ENCODE measurements at places on chromosomes 2 and 18.

- no peak for DNase-seq
Observed at GRCh38 chr2:78721355-78722033, 304.0 kb upstream of the REG3G start.

DNA sequence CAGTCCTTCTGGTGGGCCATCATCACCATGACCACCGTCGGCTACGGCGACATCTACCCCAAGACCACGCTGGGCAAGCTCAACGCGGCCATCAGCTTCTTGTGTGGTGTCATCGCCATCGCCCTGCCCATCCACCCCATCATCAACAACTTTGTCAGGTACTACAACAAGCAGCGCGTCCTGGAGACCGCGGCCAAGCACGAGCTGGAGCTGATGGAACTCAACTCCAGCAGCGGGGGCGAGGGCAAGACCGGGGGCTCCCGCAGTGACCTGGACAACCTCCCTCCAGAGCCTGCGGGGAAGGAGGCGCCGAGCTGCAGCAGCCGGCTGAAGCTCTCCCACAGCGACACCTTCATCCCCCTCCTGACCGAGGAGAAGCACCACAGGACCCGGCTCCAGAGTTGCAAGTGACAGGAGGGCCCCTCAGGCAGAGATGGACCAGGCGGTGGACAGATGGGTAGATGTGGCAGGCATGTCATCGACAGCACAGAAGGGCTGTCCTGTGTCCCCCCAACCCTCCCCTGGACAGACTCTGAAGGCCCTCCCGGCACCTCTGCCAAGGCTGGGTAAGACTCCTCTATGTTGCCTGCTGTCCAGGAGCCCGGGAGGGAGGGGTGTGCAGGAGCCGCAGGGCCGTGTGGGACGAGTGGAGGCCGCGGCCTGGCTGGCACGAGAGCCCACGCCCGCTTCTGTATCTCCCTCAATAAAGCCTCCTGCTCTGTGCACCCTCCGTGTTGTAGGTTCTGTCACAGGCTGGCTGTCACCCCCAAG lies 2.0 kb downstream of the KCNF1 start:
- DNase-seq, result no peak

GRCh38 chr2:170824526-170825015 lies 7.9 kb downstream of the GAD1 start:
- DNase-seq, result no peak

GRCh38 chr2:86064006-86064405 lies 41.7 kb downstream of the POLR1A start:
- DNase-seq, result no peak

DNA sequence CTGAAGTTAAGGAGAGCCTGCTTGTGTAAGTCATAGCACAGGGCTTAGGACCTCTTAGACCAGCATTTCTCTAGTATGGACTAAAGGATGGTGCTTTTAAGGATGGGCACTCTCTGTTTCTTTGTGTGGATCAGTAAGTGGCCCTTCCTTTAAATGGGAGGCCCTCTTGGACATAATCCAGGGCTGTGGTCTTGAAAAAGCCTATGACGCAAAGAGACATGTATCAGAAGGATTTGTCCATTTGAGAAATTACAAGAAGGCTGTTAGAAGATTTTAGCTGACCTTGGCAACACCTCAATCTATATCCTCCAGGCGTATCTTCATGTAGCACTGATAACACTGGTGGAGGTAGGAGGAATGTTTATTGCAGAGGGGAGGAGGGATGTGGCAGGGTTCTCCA lies 79.2 kb downstream of the PRPF40A start:
- no peak for DNase-seq

DNA sequence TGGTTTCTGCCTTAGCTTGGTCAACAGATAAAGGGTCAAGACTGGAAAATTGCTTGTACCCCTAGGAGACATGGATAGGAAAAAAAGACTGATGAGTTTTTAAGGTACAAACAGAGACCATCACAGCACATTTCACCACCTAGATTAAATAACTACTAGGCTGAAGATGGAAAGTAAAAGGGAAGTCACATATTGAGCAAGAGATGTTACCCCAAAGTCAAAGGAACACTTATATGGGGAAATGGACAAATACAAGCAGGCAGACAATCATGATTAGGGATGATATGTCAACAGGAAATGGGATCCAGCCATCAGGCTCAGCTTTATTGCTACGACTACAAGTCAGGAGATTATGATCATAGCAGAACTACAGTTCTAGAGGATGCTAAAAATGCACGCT lies 1643.1 kb upstream of the CELF4 start:
- no peak for DNase-seq

GRCh38 chr2:140584471-140584870 lies 1546.3 kb downstream of the LRP1B start:
- no peak for DNase-seq

DNA sequence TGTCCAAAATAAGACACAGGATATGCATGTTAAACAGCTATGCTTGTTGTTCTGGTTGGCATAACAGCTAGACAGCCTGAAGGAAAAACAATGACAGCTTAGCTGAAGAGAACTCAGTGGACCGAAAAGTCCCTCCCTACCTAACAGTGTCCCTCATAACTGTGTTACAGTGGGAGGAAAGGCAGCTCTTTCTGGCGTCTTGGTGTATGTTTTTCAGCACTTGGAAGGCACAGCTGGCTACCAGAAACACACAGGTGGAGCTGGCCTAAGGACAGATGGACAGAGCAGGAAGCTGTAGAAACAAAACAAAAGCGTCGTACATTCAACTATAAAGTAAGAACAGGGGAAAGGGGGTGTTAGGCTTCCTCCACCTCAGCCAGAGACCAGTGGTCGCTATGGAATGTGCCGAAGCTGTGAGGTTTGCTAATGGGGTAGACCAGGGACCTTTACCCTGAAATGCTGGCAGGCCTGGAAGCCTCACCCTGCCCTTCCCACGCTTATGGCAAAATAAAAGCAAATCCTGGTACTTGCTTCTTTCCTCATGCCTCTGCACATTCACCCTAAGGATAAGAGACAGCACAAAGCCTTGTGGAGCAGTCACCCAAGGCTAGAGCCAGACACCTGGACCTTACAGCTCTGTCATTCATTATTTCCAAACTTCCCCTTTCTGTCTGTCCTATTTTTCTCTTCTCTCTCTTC lies 103.5 kb upstream of the TRIB2 start:
- peak; percentile 74 for DNase-seq

DNA sequence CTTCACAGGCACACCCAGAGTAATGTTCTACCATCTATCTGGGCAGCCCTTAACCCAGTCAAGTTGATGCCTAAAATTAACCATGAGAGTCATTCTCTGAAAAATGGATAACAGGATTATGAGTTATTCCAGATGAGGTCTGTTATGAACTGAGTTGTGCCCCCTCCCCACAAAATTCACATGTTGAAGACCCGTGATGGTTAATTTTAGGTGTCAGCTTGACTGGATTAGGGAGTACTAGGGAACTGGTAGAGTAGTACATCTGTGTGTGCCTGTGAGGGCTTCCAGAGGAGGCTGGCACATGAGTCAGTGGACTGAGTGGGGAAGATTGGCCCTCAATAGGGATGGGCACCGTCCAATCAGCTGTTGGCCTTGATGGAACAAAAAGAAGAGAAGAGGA lies 110.4 kb upstream of the MYCN start:
- DNase-seq, result no peak

DNA sequence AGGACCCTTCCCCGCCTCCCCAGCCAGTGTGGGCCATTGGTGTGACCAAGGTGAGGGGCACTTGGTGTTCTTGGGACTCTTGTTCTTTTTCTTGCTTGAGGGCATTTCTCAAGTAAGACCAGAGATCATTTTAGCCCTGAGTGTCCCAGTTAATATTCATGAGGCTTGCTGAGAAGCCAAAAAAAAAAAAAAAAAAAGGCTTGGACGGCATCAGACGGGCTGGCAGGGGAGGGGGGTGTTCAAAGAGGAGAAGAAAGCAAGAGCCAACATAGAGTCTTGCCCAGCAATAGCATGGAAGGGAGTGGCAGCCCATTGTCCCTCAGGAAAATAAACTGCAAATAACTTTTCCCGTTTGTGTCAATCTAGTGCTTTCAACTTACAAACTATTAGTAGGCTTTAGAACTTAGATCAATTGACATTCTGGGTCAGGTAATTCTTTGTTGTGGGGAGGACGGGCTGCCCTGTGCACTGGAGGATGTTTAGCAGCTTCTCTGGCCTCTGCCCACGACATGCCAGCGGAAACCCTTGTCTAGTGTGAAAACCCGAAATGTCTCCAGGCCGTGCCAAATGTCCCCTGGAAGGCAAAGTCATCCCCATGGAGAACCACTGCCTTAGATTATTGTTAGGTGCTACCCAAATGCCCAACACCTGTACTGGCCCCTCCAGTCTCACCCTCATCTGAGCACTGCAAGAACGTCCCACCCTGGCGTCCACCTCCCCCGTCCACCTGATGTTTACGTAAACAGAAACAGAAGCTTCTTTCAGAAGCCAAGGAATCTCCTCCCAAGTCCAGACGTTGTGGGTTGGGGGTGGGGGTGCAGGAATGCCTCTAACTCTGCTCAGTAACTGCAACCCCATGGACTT lies 163.4 kb downstream of the BCL2 start:
- no peak for DNase-seq

DNA sequence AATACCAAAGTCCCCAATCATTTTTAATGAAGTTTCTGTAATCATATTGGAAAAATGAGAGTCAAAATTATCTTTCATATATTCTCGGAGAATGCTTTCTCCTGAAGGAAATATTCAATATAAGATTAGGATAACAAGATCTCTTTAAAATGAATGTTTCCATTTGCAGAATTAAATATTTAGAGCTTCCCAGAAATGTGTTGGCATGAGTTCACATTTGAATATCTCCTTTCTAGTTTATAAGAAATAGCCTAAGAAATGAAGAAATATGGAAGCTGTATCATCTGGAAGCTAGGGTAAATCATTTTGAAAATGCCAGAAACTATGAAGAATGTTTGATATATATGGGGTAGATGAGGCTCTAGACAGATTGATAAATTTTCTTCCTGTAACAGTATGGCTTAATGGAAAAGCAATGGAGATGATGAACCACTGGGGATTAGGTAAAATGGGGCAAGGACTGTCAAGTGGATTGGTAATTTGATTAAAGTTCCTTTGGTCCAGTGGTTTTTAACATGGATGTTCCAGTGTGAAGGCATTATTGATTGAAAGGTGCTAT lies 184.6 kb upstream of the ZNF804A start:
- no peak for DNase-seq

DNA sequence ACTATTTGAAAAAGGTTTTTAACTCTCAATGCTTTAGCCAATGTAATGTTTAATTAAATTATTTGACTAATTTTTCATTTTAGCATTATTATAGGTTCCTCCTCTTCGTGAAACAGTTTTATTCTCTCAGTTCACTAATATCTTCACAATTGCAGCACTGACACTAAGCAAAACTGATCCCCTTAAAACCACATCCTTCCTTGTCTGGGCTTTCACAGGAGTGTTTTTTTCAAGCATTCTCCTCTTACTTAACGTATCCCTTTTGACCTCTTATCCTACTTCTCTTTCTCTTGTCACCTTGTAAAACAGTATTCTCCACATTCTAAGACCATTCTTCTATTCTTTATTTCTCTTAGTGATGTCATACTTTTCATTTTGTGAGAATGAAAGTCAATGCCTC lies 112.8 kb downstream of the DSC3 start:
- DNase-seq, result no peak

DNA sequence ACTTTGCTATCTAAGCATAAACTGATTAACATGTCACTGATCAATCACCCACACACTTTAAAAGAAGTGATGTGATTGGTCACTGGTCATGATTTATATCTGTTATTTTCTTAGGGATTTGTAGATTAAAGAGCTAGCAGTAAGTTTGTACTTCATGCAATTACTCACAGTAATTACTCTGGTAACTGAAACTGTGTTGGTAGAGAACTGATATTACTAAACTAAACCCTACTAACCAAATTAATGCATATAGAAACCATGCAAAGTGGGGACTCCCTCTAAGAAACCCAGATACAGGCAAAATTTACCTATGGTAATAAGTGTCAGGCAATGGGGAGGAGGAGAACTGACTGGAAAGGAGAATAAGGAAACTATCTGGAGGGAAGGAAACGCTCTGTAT lies 44.8 kb upstream of the C2orf15 start:
- no peak for DNase-seq

DNA sequence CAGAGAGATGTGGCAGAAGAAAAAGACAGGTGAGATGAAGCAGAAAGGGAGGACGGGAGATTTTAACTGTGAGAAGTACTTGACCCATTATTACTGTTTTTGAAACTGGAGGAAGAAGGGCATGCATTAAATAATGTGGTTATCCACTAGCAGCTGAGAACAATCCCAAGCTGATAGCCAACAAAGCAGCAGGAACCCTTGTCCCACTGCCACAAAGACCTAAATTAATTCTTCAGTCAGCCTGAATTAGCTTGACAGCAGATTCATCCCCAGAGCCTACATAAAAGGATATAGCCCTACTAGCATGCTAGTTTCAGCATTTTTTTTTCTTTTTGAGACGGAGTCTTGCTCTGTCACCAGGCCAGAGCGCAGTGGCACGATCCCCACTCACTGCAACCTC lies 19.5 kb upstream of the REG3A start:
- DNase-seq, result no peak

- DNase-seq, result no peak
Observed at GRCh38 chr2:202426751-202427150, 50.6 kb downstream of the BMPR2 start.

DNA sequence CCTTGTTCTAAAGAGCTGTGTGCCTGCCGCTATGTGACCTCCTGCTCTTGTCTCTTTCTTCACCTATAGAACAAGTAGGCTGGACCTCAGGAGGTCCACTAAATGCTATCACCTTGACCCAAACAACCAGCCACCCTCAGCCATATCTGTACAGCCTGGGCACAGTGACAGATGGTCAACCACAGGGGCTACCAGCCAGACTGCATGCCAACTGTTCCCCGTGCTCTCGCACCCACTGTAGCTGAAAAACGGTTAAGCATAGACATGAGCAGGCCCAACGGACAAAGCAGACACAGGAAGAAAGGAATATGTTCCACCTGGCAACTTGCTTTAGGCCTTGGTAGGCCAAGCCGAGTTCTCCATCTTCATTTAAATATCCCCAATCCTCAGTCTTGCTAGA lies 43.2 kb upstream of the ACAA2 start:
- peak; percentile 38 for DNase-seq

DNA sequence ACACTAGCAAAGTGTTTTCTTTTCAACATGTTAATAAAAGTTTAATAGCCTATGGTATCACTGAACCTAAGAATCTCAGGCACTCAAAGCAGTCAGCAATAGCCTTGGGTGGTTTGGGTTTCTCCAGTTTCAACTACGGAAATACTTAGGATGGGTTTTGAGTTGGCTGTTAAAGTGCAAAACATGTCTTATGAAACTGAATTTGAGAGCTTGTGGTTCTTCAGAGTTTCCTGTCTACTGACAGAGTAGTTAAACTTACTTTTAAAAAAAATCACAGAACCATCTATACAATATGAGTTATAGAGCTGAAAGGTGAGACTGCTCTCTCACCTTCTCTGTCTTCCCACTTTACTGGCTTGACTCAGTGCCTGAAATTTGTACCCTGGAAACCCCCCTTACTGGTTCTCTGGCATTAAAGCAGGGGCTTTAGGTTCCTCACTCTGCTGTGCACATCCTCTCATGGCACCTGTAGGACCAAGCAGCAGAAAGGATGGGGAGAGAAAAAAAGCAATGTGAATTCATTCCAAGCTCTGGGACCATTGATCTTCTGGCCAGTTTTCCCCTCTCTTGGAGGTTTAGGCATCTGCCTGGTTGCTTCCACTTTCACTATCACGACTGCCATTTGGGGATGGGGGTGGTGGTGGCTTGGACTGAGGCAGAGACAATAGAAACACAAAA lies 18.1 kb downstream of the CCDC141 start:
- no peak for DNase-seq
